T follicular helper cell (primary cell): ENCODE measurements at places on chromosomes 13 and 19.

GRCh38 chr13:68588623-68589022 is 1358.5 kb upstream of the PCDH9 start:
- no peak for DNase-seq

- no peak for DNase-seq
These were observed 26.2 kb downstream of the SLC10A2 start for GRCh38 chr13:103040006-103040405.

DNA sequence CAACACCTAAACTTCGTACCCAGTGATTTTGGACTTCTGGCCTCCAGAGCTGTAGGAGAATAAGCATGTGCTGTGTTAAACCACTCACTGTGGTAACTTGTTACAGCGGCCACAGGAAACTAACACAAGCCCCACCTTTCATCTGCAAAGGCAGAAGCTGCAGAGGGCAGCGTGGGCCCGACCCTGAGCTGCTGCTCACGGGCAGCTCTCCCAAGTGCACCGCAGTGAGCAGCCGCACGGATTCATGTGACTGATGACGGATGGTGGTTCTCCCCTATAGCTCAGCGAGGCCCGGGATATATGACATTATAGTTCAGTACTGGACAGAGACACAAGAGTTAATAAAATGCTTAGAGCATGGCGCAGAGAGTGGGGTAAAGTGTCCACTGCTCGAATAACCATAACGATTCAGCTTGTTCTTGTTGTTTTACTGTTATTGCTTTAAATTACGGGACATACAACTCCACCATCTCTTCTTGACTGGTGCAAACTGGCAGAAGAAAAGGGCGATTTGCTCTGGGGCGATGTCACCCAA is 21.9 kb downstream of the VRK3 start:
- DNase-seq, result no peak

DNA sequence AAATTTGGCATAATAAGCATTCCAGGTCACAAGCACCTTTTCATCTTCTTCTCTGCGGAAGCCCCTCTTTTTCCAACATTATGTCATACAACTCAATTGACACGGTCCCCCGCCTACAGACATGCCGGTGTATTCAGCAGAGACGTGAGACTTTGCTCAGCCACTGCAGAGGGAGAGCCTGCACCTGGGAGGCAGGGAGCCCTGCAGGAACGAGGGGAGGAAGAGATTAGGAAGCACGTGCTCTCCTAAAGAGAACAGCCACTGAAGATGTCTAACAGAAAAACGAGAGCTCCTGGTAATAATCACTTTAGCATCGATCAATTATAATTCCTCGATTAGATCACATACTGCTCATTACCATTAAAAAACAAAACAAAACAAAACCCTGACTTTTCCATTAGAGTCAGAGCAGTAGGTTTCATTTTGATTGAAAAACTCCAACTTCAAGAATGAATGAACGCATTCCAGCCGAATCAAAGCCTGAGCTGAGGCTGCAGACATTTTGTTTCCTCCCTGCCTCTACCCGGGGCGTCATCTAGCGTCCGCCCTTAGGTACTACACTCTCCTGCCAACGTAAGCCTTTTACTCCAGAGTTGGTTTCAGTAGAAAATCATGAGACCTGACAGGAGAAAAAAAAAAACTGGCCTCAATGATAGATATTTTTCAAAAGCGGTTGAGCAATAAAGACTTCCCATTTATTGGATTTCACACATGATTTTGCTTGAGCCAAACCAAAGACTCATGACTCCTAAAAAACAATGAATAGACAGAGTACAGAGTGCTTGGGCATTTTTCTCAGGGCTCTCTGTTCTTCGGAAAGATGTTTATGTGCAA is 194.5 kb downstream of the KATNAL1 start:
- DNase-seq, result peak; percentile 70

- DNase-seq, result no peak
These were observed 19.8 kb downstream of the PROZ start for GRCh38 chr13:113178070-113178895.

DNA sequence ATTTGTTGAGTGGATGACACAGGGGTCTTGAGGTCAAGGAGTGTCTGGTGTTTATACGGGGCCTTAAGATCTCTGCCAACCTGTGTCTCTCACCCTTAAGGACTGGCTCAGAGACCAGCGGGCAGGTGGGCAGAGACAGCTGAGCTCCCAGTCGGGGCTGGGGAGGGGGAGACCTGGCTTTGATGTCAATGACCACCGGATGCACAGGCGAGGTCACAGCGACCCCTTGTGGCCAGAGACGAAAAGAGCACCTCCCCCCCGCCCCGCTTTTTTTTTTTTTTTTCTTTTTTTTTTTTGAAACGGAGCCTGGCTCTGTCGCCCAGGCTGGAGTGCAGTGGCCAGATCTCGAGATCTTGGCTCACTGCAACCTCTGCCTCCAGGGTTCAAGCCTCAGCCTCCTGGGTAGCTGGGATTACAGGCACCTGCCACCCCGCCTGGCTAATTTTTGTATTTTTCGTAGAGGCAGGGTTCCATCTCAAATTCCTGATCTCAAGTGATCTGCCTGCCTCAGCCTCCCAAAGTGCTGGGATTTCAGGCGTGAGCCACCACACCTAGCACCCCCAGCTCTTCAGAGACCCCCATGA is 12.1 kb upstream of the KLK14 start:
- no peak for DNase-seq

- no peak for DNase-seq
These were observed 241 bp downstream of the ODAD3 start for GRCh38 chr19:11434703-11435056.

GRCh38 chr19:46049597-46049996 is 8.8 kb upstream of the IGFL4 start:
- DNase-seq, result no peak

DNA sequence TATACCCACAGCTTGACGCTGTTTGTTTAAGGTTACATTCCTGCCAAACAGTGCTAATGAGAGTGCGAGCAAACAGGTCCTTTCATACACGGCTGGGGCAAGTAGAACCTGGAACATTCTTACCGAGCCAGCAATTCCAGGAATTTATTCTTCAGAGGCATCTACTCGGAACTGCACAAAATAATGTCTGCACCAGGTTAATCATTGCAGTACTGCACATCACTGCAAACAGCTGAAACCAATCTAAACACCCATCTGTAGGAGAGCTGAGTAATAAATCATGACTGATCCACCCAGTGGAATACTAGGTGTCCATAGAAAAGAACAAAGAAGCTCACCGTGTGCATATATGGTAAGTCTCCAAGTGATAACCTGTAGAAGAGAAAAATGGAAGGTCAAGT is 1.2 kb upstream of the ZNF579 start:
- no peak for DNase-seq

DNA sequence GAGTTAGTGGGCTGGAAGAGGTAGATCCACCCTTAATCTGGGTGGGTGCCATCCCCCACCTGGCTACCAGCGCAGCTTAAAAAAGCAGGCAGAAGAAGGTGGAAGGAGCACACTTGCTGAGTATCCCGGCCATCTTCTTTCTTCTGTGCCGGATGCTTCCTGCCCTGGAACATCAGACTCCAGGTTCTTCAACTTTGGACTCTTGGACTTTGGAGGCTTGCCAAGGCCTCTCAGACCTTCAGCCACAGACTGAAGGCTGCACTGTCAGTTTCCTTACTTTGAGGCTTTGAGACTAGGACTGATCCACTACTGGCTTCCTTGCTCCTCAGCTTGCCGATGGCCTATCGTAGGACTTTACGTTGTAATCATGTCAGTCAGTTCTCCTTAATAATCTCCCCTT is 127.6 kb upstream of the GPC6 start:
- no peak for DNase-seq

DNA sequence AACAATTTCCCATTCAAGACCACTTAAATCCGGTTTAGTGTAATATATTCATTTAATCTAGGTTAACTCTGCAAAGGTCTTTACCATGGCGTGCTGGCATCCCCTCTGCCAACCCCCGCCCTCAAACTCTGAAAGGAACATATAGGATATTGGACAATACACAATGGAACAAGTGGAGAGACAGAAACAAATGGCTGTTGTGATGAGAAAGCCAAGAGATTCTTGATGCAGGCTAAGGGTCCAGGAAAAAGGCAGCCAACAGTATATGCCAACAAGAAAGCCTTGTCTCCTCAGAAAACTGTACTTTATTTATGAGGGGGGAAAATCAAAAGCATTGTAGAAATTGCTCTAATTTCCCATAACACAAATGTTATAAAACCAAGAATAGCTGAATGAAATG is 407.3 kb upstream of the SGCG start:
- no peak for DNase-seq

- DNase-seq, result no peak
These were observed 925.9 kb upstream of the SLITRK6 start for GRCh38 chr13:86725105-86725504.

GRCh38 chr13:41813426-41813825 is 147.5 kb downstream of the VWA8 start:
- DNase-seq, result no peak

- DNase-seq, result no peak
These were observed 96.8 kb downstream of the SUCLA2 start for GRCh38 chr13:47904241-47904640.
